Effector memory CD8-positive, alpha-beta T cell (primary cell): ENCODE measurements at places on chromosomes 3 and 15.

- no peaks in the 10 kb centered on the region for H3K4me1 ChIP-seq
- H3K27me3 ChIP-seq = no peaks in the 10 kb centered on the region
- peaks cover 80% of the 10 kb centered on the region for H3K36me3 ChIP-seq
- H3K4me3 ChIP-seq = no peak overlapping the region
Measured at GRCh38 chr15:30941520-30941919, 37.8 kb downstream of the FAN1 start.

GRCh38 chr15:68298336-68298735, 20.8 kb downstream of the FEM1B start:
- H3K27me3 ChIP-seq = no peaks in the 10 kb centered on the region
- DNase-seq = no peak
- H3K36me3 ChIP-seq = peaks cover 6% of the 10 kb centered on the region
- peak overlapping the region; percentile 76 for H3K4me3 ChIP-seq

- H3K4me1 ChIP-seq = peaks cover 4% of the 10 kb centered on the region
- no peak for DNase-seq
- H3K36me3 ChIP-seq = no peaks in the 10 kb centered on the region
- H3K27ac ChIP-seq = no peak overlapping the region
- no peak overlapping the region for H3K4me3 ChIP-seq
- peaks cover 49% of the 10 kb centered on the region for H3K27me3 ChIP-seq
Measured at GRCh38 chr15:63080634-63081250, 38.2 kb downstream of the TPM1 start.

- no peak overlapping the region for H3K27ac ChIP-seq
- peaks cover 6% of the 10 kb centered on the region for H3K27me3 ChIP-seq
- no peak overlapping the region for H3K4me3 ChIP-seq
Measured at GRCh38 chr15:48530528-48530927, 115.0 kb downstream of the FBN1 start.

- no peak overlapping the region for H3K27ac ChIP-seq
- H3K4me1 ChIP-seq = no peaks in the 10 kb centered on the region
- H3K27me3 ChIP-seq = no peaks in the 10 kb centered on the region
- DNase-seq = no peak
- no peak overlapping the region for H3K4me3 ChIP-seq
Measured at GRCh38 chr3:41265011-41265545, 65.8 kb downstream of the CTNNB1 start.

DNA sequence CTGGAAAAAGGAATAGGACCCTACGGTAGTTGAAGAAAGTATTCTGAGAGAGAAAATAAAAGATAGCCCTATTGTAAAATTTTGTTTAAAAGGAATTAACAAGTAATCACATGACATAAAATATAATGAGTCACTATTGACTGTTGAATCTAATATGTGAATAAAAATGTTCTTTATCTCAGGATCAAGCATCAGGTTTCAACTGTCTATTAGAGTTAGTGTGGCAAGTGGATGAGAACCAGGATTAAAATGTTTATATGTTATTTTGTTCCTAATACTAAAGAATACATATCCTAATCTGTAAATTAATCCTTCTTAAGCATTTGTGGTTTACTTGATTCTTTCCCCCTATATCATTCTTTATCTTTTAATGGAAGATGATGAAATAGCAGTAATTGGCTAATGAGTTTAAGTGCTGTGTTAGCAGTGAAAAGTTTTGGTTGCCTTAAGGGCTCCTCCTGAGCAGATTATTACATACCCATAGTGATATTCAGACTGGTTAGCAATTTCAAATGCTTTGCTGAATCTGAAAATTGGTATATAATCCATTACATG, 101.8 kb upstream of the BCHE start:
- H3K27ac ChIP-seq = no peak overlapping the region
- no peaks in the 10 kb centered on the region for H3K27me3 ChIP-seq
- H3K36me3 ChIP-seq = no peaks in the 10 kb centered on the region
- no peak overlapping the region for H3K4me3 ChIP-seq

DNA sequence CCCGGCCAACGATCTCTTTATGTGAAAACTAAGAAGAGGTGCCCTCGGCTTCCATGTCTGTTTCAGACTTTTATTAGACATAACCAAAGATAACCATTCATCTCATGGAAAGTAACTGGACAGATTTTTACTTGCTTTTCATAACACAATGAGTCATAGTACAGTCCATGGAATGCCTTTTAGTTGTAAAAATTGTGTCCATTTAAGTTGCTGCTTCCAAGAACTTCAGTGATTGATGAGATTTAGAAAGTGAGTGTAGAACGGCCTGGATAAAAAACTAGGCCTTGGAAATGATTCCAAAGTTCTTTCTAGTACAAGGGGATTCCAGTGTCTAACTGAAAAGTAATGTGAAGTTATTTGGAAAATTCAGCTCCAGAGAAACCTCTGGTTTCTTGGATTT, 10.8 kb downstream of the EIF2AK4 start:
- H3K4me1 ChIP-seq = no peaks in the 10 kb centered on the region
- peaks cover 38% of the 10 kb centered on the region for H3K36me3 ChIP-seq
- DNase-seq = no peak
- H3K27ac ChIP-seq = peak overlapping the region; percentile 44
- H3K4me3 ChIP-seq = no peak overlapping the region

DNA sequence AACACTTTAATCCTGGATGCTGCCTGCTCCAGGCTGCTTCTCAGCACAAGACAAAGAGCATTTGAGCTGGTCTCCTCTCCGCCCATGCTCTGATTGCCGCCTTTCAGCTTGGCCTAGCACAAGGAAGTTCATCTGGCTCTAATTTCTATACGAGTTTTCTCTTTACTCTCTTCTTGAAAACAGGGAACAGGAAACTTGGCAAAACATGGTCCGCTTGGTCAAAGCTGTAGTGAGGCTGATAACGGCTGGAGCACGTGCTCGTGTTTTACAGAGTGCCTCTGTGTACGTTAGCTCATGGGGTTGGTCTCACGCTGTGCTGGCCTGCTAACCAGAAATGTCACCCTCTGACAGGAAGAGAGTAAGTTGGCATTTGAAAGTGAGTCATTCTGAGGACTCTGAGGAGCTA, 19.2 kb downstream of the RARRES1 start:
- no peaks in the 10 kb centered on the region for H3K27me3 ChIP-seq
- no peak overlapping the region for H3K27ac ChIP-seq
- H3K4me1 ChIP-seq = peaks cover 5% of the 10 kb centered on the region
- no peak overlapping the region for H3K4me3 ChIP-seq
- H3K36me3 ChIP-seq = peaks cover 10% of the 10 kb centered on the region

GRCh38 chr3:123552095-123552714, 32.6 kb downstream of the HACD2 start:
- DNase-seq = no peak
- peaks cover 11% of the 10 kb centered on the region for H3K36me3 ChIP-seq
- H3K4me1 ChIP-seq = peaks cover 19% of the 10 kb centered on the region
- H3K27ac ChIP-seq = peak overlapping the region; percentile 42
- no peak overlapping the region for H3K4me3 ChIP-seq

DNA sequence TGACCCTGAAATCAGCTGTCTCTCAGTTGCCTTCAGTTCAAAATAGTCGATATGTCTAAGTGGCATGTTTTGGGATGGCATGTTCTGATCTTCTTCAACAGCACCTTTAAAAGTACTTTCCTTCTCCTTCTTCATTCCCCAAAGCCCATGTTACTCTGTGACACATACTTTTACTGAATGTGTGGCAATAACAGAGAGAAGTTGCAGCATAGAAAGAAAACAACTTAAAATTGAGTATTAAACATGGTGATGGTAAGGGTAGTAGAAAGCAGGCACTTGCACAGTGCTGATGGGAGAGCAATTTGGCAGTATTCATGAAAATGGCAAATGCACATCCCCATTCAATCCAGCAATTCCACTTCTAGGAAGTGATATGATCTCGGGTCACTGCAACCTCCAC, 12.3 kb upstream of the ULK4 start:
- DNase-seq = no peak
- no peaks in the 10 kb centered on the region for H3K4me1 ChIP-seq
- no peak overlapping the region for H3K27ac ChIP-seq
- no peaks in the 10 kb centered on the region for H3K27me3 ChIP-seq
- H3K36me3 ChIP-seq = peaks cover 4% of the 10 kb centered on the region

DNA sequence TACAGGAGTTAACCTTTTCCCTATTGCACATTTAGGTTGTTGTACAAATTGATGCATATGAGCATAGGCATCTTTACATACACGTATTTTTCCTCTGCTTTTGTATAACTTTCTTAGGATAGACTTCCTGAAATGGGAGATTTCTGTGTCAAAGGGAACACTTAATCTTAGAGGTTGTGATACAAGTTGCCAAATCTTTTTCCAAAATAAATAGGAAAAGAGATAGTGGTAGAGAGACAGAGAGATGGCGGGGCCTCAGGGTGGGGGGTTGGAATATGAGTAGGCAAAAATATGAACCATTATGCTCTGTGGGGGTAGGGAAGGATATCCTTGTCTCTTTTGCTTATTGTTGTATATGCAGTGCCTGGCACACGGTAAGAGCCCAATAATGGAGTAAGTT, 70.7 kb upstream of the UBE2E1 start:
- no peaks in the 10 kb centered on the region for H3K4me1 ChIP-seq
- H3K27ac ChIP-seq = no peak overlapping the region
- H3K4me3 ChIP-seq = no peak overlapping the region
- no peaks in the 10 kb centered on the region for H3K27me3 ChIP-seq
- DNase-seq = no peak
- no peaks in the 10 kb centered on the region for H3K36me3 ChIP-seq

DNA sequence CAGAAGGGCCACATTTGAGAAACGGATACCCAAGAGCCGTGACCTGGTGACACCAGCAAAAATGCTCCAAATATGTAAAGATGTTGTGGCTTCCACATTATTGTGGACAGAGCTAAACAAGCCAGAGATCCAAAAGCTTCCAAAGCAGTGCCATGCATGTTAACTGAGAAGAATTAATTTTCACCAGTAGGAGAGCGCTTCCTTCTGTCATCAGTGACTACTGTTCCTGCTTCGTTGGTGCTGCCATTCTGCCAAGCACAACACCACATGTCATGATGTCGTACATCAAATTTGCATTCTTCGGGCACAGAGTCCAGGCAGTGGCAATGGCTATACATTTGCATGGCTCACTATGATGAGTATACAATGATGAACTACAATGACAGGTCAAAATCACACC, 19.1 kb upstream of the CHST2 start:
- H3K4me1 ChIP-seq = no peaks in the 10 kb centered on the region
- DNase-seq = no peak
- no peak overlapping the region for H3K4me3 ChIP-seq

GRCh38 chr3:53641397-53641796, 147.0 kb downstream of the CACNA1D start:
- H3K27me3 ChIP-seq = peaks cover 49% of the 10 kb centered on the region
- no peaks in the 10 kb centered on the region for H3K4me1 ChIP-seq
- no peak overlapping the region for H3K4me3 ChIP-seq
- DNase-seq = no peak

DNA sequence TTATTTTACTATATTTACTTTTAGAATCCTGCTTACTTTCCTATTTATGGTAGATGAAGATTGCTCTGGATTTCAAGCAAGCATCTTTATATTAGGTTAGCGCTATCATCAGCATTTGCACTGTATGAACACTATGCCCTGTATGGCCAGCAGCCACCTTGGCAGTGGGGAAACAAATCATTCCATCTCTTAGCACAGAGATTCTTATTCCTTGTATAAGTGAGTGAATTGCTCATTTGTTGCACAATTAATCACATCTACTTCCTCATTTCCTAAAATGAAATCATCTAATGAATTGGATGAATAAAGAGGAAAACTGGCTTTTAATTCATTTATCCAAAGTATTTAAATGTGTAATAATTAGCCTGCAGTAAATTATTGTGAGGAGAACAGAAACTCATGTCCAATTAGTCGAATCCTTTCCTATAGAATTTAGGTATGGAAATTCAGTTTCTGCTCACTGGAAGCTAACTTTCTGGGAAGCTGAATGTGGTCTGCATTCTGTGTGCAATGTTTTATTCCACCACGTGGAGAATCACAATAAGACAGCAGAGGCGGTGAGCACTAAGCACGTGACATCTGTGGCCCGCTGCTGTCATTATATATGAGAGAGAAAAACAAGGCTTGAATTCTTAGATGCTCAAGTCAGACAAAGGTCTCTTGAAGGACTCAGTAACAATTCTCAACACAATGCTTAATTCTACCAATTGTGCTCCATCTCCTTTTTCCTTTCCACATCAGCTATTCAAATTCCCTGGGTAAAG, 93.4 kb downstream of the PEX5L start:
- DNase-seq = no peak
- H3K27ac ChIP-seq = no peak overlapping the region
- no peaks in the 10 kb centered on the region for H3K36me3 ChIP-seq
- peaks cover 19% of the 10 kb centered on the region for H3K27me3 ChIP-seq
- H3K4me1 ChIP-seq = no peaks in the 10 kb centered on the region

DNA sequence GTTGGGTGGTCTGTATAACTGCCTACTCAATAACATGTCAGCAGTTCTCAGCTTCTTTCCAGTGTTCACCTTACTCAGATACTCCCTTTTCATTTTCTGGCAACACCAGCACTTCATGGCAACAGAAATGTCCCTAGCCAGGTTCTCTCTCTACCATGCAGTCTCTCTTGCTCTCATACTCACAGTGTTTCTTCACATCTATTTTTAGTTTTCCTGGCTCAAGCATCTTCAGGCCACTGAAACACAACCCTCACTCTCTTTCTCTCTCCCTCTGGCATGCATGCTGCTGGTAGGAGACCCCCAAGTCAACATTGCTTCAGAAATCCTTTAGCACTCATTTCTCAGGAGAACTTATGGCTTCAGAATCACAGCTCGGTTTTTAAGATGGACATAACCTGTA, at the start of gene CAPN3:
Gene CAPN3 (plus strand): TSS at position 253 of the 400 bp plus-strand sequence. CDS start 305 bp downstream, outside the sequence.
- H3K4me3 ChIP-seq = no peak within 1 kb of the TSS
- DNase-seq = no peak
- H3K4me1 ChIP-seq = no peaks in the 10 kb centered on the region
- no peaks in the 10 kb centered on the region for H3K36me3 ChIP-seq
- no peaks in the 10 kb centered on the region for H3K27me3 ChIP-seq

DNA sequence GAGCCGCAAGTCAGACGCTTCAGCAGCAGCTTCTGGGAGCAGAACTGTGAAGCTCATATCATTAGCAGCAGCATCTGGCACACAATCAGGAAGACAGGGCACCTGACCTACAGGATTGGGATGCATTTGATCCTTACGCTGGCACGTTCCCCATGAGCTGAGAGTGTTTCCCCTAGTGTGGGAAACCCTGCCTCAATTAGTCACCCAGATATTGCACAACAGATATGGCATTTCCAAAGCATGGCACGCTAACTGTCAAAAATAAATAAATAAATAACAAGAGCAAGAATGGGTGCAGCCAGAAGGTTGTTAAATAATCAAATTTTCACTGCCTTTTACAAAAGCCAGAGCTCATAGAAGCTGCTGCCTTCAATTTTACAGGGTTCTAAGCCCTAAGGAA, 189.6 kb upstream of the THBS1 start:
- H3K4me1 ChIP-seq = no peaks in the 10 kb centered on the region
- no peak overlapping the region for H3K27ac ChIP-seq
- no peak for DNase-seq
- peaks cover 3% of the 10 kb centered on the region for H3K36me3 ChIP-seq
- peaks cover 42% of the 10 kb centered on the region for H3K27me3 ChIP-seq

GRCh38 chr15:39704689-39705088, 78.0 kb downstream of the FSIP1 start:
- H3K36me3 ChIP-seq = no peaks in the 10 kb centered on the region
- no peaks in the 10 kb centered on the region for H3K4me1 ChIP-seq
- no peak for DNase-seq
- H3K4me3 ChIP-seq = no peak overlapping the region
